ENCODE measurements at places on chromosomes 3 and 15.

DNA sequence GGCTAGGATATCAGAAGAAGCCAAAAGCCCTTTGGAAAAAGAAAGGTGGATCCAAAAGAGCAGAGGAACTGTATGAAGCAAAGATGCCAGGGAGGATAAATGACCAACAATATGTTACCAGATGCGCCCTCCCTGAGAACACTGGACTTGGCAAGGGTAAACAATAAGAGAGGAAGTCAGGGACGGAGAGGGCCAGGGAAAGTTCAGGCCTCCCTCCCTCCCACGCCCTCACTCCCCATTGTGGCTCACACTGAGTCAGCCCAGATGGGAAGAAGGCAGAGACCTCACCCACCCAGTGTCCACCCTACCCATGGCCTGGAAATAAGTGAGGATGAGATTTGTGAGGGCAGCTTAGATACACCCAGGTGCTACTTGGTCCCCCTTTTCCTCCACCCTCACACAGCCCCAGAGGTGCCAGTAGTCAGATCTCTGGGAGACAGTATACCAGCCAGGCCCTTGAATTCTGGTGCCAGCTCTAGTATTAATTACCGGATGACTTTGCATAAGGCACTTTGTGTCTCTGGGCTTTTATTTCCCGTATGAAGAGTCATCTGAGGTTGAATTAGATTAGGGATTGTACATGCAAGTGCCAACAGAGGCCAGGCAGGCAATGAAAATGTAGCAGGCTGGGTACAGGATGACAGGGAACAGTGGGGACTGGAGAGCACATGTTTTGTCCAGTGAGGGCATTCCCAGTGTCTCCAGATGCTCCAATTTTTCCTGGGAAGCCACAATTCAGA lies 35.1 kb upstream of the FRMD4B start:
- no peak overlapping the region for H3K27ac ChIP-seq
- H3K4me3 ChIP-seq, result no peak overlapping the region
- H3K27me3 ChIP-seq, result no peaks in the 10 kb centered on the region
- no peaks in the 10 kb centered on the region for H3K4me1 ChIP-seq

GRCh38 chr3:48475188-48475587 lies 28.7 kb downstream of the ATRIP start:
- H3K36me3 ChIP-seq, result peaks cover 36% of the 10 kb centered on the region
- H3K4me1 ChIP-seq, result no peaks in the 10 kb centered on the region
- no peaks in the 10 kb centered on the region for H3K27me3 ChIP-seq
- no peak overlapping the region for H3K27ac ChIP-seq
- no peak for ATAC-seq

DNA sequence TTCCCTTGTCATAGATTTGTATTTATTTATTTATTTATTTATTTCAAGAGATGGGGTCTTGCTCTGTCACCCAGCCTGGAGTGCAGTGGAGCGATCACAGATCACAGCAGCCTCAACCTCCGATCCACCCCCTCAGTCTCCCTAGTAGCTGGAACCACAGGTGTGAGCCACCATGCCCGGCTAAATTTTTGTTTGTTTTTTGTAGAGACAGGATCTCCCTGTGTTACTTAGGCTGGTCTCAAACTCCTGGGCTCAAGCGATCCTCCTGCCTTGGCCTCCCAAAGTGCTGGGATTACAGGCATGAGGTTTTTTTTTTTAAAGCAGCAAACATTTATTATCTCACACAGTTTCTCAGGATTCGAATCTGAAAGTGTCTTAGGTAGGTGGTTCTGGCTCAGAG lies 2.5 kb downstream of the TTBK2 start:
- no peak overlapping the region for H3K4me3 ChIP-seq
- H3K4me1 ChIP-seq, result no peaks in the 10 kb centered on the region
- no peak overlapping the region for H3K27ac ChIP-seq
- no peaks in the 10 kb centered on the region for H3K27me3 ChIP-seq
- no peaks in the 10 kb centered on the region for H3K36me3 ChIP-seq

- no peak overlapping the region for H3K27ac ChIP-seq
- peaks cover 4% of the 10 kb centered on the region for H3K4me1 ChIP-seq
- H3K4me3 ChIP-seq, result no peak overlapping the region
- no peaks in the 10 kb centered on the region for H3K27me3 ChIP-seq
- no peak for ATAC-seq
Measured at GRCh38 chr3:183082355-183082915, 16.9 kb downstream of the MCCC1 start.
